ENCODE measurements at places on chromosomes 7 and 10.

- DNase-seq, result no peak
Observed at GRCh38 chr7:157628456-157628855, 291.7 kb downstream of the DNAJB6 start.

GRCh38 chr7:37999673-38000072 is 79.2 kb downstream of the EPDR1 start:
- DNase-seq, result no peak

GRCh38 chr7:44629829-44630522 is 23.5 kb downstream of the OGDH start:
- DNase-seq, result no peak

DNA sequence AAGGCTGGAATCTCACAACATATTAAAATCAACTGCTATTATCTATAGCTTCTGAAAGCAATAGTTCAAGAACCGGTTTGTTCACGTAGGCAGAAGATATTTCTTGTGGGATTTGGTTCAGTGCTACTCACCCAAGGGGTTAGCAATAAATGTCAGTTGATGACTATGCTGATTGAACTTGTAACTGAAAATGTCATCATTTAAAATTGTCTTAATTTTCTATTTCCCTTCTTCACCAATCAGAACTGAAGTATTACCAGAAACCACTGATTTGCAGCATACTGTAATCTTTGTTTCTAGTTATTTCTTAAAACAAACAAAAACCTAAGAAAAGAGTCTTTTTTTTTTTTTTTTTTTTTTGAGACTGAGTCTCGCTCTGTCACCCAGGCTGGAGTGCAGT is 46.1 kb downstream of the CPEB3 start:
- no peak for DNase-seq

- DNase-seq, result no peak
Observed at GRCh38 chr7:90891529-90891928, 295.4 kb downstream of the CDK14 start.

GRCh38 chr10:124683814-124684213 is 60.4 kb downstream of the FAM53B start:
- DNase-seq, result no peak

DNA sequence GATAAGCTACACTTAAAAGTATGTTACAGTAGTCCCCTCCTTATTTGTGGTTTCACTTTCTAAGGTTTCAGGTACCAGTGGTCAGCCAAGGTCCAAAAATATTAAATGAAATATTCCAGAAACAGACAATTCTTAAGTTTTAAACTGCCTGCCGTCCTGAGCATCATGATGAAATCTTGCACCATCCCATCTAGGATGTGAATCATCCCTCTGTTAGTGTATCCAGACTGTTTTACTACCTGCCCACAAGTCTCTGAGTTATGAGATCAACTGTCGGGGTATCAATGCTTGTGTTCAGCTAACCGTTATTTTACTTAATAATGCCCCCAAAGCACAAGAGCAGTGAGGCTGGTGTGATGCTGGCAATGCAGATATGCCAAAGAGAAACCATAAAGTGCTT is 11.4 kb downstream of the KDM7A start:
- DNase-seq, result no peak

- no peak for DNase-seq
Observed at GRCh38 chr10:70374775-70375614, 7.4 kb downstream of the LRRC20 start.

Data from CD8-positive, alpha-beta T cell (primary cell).